ENCODE measurements at places on chromosomes 12 and 14.

DNA sequence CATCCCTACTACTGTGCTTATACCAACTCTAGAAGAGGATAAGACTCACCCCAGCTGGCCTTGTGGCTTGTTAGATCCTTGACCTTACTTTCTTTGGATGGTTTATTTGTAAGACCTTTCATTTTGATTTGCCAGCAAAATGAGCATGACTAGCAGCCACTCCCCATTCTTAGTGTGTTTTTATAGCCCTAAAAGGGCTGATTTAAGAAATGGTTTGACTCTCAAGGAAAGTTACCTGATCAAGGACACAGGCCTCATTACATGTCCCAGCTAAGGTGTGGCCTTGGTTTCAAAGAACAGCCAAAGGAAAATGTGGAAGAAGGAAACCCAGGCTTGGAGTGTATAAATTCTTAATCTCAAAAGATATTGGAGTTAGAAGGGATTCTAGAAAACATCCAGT lies 41.4 kb downstream of the SLC17A8 start:
- DNase-seq: no peak

GRCh38 chr12:108884116-108885012 lies 4.5 kb downstream of the DAO start:
- no peak for DNase-seq

GRCh38 chr12:120327593-120327992 lies at the start of gene PLA2G1B:
Gene PLA2G1B, minus strand, starts transcription at chr12:120327779. Its CDS starts 26 bp downstream, at chr12:120327753.
- no peak for DNase-seq

GRCh38 chr14:34770901-34771300 lies 56.5 kb upstream of the CFL2 start:
- no peak for DNase-seq

GRCh38 chr12:56084958-56085543 lies 5.1 kb downstream of the ERBB3 start:
- no peak for DNase-seq

DNA sequence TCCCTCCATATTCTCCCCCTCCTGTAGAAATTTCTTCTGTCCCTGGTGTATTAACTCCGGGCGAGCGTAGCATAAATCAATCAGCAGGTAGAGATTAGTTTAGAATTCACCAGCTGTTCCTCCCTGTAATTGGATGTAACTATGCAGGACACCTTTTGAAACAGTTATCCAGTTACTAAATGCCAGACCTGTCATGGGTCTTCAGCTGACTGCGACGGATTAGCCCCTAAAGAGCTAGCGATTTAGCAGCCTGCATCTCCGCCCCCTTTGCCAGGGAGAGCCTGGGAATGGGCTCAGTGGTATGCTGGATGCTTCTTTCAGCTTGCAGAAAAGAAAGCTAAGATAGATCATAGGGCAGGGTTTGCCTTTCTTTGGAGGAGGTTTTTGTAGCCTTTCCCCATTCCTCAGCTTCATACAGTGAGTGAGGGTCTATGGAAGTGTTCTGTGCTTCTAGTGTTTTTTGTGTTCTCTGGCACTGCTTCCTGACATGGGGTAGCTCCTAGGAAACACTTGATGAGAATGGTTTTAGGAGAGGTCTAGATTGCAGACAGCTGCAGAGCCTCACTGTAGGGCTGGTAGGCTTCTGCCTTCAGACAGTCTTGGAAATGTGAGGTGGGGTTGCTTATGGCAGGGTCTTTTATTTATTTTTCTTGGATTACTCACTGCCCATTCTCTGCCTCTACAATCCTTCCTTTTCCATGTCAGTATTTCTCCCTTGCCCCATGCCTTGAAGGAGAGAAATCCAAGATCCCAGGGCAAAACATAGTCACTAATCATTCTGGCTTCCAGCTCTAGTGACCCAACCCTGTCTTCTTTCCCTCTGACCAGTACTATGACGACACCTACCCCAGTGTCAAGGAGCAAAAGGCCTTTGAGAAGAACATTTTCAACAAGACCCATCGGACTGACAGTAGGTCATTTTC lies 16.7 kb downstream of the COPZ1 start:
- no peak for DNase-seq

DNA sequence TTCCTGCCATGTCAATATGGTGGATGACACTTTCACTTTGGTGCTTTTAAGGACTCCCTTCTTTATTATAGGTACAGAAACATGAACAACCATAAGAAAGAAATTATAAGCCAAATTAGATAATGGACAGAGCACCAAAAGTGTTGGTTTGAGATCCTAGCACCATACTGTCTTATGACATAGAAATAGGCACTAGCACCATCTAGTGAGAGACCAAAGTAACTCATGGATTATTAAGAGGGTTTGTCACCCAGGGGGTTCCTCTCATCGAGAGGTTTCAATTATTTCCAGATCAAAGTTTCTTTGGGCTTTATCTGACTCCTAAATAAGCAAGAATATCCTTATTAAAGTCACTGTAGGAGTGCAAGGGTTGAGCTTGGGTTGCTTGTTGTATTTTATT lies 153.0 kb upstream of the DIO2 start:
- DNase-seq: no peak

- DNase-seq: peak; percentile 33
These were observed 191.3 kb upstream of the AMIGO2 start for GRCh38 chr12:47270782-47271664.

GRCh38 chr12:12744546-12745305 lies 27.6 kb downstream of the CDKN1B start:
- DNase-seq: no peak

DNA sequence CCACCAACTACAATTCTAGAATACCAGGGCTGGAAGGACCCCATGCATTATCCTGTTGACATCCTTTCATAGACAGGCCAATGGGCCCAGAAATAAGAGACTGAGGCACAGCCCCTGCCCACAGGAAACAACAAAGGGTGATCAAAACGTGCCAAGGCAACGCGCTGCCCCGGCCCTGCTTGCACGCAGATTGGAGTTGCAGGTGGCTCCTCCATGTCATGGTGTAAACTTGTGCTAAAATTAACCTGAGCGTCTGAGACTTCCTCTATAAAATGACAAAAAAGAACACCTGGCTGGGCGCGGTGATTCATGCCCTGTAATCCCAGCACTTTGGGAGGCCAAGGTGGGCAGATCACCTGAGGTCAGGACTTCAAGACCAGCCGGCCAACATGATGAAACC lies 30.1 kb downstream of the SPRING1 start:
- no peak for DNase-seq

DNA sequence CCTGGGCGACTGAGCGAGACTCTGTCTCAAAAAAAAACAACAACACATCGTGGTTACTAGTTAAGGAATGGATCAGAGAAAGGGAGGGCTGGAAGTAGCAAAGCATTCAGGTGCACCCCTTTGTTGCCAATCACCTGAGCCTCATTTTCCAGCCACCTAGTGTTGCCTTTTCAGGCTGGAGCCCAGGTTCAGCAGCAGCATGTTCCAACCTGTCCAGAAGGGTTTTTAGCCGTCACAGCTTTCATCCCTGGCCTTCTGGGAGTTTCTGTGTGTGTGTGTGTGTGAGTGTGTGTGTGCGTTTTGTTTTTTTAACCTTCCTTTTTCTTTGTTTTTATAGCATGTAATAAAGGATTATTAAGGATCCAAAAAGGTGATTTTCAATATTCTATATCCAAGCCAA lies 121.1 kb upstream of the ATF1 start:
- no peak for DNase-seq

- DNase-seq: peak; percentile 55
These were observed at the start of gene C14orf132 for GRCh38 chr14:96038920-96039632. Gene C14orf132, plus strand, starts transcription at chr14:96039362. Its CDS starts 139 bp downstream, at chr14:96039501.

DNA sequence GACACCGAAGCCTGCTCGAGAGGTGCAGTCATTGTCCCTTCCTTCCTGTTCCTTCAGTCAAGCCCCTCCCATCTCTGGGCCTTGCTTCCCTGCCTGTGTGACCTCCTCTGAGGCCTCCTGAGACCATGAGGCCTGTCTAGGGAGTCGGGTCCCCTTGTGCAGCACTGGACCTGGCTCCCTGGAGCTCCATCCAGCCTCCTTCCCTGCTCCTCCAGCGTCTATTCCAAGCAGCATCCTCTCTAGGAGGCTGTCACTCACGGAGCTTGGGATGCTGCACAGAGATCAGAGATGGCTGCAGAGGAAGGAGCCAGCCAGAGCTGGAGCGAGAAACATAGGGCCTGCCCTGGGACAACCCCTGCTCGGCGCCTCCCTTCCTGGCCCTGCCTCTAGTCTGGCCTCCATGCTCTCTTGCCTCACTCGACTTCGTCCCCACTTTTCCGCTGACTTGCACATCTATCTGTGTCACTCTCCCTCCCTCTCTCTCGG lies 142.7 kb downstream of the BCL11B start:
- DNase-seq: no peak

DNA sequence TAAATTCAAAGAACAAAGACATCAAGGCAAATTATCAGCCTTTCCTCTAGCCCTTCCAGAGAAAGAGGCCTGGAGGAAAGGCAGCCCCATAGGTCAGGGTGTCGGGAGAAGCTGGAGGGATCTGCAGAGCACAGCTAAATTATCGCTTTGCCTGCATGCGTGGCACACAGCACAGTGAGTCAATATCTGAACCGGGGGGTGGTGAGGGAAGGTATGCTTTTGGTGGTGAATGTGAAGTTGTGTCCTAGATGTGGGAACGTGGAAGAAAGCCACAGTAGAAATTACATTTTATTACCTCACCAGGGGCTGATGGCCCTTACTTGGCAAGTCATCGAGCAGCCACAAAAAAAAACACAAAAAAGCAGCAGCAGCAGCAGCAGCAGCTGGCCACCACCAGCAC lies 243.2 kb downstream of the EGLN3 start:
- DNase-seq: no peak

DNA sequence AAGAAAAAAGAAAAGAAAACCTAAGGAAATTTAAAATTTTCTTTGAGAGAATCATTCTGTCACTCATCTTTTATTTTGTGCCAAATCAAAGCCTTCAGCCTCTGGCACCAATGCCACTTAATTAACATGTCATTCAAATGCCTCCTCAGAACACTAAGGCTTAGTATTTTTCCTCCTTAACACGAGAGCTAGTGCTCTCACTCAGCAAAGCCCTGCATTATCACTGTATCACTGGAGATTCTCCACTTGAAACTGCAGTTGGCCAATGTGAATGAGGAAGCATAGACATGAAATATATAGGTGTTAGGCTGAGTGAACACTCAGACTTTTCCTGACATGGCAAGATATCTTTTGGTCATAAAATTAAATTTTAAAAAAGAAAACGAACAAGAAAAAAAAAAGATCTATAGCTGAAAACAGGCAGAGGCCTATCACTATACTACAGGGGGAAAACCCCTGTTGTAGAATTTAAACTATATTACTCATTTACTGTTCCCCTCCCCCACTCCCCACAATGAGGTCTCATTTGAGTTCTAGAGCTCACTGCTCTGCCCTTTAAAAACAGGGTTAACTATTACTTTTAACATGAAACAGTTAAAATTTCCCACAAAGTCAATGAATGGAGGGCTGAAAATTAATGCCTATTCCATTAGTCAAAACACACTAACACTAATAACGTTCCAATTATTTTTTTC lies 5.1 kb downstream of the MBIP start:
- no peak for DNase-seq

DNA sequence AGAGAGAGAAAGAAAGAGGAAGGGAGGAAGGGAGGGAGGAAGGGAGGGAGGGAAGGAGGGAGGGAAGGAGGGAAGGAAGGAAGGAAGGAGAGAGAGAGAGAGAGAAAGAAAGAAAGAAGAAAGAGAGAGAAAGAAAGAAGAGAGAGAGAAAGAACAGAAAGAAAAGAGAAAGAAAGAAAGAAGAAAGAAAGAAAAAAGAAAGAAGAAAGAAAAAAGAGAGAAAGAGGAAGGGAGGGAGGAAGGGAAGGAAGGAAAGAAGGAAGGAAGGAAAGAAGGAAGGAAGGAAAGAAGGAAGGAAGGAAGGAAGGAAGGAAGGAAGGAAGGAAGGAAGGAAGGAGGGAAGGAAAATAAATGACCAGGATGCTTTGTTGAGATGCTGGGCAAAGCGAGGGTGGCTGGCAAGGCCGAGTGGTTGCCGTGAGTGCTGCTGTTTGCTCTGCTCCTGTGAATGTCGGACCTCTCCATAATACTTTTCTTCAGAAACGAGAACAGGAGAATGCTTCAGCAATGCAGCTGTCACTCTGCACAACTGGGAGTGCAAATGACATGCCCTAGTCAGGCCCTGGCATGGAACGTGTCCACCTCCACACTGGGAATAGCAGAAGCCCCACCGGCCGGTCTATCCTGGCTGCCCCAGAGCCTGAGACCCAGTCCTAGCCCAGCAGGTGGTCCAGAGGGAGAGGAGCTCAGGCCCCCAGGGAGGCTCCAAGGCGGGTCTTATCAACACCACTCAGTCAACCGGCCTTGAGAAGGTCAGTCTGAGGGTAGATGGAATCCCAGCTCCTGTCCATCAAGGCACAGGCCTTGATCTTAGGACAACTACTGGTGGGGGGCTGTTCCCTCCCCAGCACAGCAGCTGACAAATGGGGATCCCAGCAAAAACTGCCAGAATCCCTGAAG lies 25.1 kb upstream of the EIF5 start:
- DNase-seq: no peak

- no peak for DNase-seq
These were observed 3.2 kb upstream of the C12orf42 start for GRCh38 chr12:103498990-103499389.

DNA sequence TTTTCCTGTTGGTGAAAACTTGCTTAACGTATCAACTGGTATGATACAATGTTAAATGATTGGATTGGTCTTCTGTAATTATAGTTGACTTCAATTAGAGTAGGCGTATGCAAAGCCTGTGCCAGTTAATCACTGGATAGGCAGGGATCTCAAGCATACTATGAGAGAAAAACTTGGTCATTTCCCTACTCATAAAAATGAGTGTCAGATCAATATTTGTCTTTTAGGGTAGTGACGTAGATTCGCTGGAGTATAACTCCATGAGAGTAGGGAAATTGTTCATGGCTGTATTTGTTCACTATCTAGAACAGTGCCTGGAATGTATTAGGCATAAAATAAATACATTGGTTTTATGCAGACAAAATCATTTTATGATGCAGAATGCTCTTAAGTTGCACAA lies 28.6 kb downstream of the NAA30 start:
- DNase-seq: no peak

DNA sequence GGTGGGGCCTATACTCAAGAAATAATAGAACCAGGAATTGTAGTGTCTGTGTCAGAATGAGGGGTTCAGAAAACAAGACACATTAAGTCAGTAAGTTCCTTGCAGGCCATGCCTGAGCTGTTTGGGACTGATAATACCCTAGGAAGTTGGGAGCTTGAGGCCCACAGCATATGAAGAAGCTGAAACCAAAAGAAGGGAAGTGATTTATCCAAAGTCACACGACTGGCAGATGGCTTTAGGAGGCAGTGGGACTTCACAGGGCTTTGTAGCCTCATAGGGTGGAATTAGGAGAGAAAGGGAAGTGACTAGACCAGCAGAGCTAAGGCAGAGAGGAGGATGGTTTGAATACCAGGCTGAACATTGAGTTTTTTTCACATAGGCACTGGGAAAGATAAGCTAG lies 56.6 kb upstream of the SRSF5 start:
- no peak for DNase-seq

- DNase-seq: no peak
These were observed 181.5 kb upstream of the PELI2 start for GRCh38 chr14:55936691-55937090.

All from T1000 (cell line).